ENCODE measurements at places on chromosomes 11 and 22.

GRCh38 chr22:22897091-22897490 is 9.5 kb downstream of the IGLL5 start:
- DNase-seq: no peak

- peak; percentile 63 for DNase-seq
These were observed 9.7 kb downstream of the PDGFB start for GRCh38 chr22:39234867-39235687.

DNA sequence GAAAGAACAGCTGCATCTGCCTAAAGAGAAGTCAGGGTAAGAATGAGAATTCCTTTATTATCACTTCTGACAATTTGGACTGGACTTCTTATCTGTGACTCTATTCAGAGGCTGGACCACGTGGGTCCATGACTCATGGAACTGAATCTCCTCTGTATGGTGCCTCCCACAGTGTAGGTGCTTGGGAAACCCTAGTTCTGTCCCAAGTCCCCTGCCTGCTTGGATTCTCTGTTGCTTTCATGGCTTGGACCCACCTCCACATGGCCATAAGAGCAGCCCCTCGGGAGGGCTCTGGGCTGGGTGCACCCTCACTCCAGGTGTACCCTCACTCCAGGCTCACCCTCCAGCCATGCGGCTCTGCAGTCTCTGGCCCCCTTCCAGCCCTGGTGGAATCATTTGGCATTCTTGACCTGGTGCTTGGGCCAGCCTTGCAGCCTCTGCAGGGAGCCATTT is 153.4 kb downstream of the CACNA1I start:
- DNase-seq: peak; percentile 16

- no peak for DNase-seq
These were observed 123.0 kb downstream of the SGSM3 start for GRCh38 chr22:40493441-40493840.

DNA sequence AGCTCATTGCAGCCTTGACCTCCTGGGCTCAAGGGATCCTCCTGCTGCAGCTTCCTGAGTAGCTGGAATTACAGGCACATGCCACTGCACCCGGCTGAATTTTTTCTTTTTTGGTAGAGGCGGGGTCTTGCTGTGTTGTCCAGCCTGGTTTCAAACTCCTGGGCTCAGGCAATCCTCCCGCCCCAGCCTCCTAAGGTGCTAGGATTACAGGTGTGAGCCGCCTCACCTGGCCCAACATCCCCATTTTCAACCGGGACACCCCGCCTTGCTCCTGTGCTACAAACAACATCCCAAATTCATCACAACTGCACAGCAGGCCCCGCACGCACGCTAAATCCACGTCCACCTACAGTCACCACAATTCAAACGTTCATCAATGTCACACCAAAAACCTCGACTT is 61.0 kb downstream of the ARFGAP3 start:
- DNase-seq: no peak

DNA sequence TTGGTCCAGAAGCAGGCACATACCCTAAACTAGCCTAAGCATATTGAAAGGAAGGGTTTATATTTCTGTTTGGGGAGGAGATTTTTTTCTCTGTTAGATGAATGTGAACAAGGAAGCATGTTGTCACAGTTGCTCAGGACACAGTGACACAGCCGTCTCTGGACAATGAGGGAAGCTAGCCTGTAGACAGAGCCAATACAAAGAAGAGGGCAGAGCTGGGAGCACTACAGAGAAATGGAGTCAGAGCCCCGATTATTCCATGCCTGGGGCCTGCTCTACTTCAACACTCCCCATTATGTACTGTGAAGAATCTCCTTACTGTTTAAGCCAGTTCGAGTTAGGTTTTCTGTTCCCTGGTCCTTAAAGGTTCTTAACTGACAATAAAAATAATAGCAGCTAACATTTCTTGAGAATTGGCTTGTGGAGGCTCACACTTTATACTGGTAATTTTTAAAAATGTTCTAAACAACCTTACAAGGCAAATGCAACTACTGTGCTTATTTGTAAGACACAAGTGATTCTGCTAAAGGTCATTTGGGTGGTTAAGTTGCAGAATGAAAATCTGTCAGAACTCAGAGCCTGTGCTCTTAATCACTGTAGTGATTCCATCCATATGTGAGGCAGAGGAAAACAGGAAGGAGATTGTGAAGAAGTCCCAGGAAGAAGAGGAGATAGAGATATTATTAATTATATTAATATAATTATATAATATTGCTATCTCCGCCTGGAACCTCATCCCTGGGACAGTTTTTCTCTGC is 58.8 kb upstream of the RRAS2 start:
- DNase-seq: no peak

GRCh38 chr11:13115380-13115675 is 106.2 kb downstream of the RASSF10 start:
- no peak for DNase-seq

DNA sequence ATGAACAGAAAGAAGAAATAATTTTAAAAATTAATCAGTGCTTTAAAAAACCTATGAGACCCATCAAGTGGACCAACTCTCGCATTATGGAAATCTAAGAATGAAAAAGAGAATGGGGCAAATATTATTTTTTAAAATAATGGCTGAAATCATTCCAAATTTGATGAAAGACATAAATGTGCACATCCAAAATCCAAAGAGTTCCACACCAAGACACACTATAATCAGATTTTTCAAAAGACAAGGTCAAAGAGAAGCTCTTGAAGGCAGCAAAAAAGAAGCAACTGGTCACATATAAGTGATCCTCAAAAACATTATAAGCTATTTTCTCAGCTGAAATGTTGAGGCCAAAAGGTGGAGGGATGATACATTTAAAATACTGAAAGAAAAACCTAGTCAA is 85.3 kb downstream of the ARHGAP32 start:
- no peak for DNase-seq

DNA sequence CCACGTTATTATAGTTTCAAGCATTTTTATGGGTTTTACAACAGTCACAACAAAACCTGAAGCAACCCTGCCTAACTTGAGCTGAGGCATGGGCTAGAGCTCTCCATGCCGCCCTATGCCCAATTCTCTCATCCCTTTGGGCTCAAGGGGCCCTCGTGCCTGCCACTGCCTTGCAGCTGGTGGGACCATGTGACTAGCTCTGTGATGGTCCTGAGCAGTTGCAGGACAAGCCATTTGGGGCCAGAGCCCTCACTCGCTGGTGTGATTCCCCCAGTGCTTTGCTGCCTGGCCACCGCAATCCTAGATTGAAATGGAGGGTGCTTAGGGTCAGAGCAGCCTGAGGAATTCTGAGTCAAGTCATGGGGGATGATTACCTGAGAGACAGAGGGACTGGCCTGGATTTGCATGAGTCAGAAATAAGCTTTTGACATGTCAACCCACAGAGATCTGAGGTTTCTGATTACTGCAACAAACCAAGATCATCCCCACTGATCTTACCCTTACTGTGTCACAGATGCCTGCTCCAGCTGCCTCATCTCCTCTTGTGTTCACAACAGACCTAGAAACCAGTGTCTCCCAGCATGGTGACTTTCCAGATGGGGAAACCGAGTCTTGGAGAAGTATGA is 323.7 kb downstream of the BRD1 start:
- DNase-seq: no peak

DNA sequence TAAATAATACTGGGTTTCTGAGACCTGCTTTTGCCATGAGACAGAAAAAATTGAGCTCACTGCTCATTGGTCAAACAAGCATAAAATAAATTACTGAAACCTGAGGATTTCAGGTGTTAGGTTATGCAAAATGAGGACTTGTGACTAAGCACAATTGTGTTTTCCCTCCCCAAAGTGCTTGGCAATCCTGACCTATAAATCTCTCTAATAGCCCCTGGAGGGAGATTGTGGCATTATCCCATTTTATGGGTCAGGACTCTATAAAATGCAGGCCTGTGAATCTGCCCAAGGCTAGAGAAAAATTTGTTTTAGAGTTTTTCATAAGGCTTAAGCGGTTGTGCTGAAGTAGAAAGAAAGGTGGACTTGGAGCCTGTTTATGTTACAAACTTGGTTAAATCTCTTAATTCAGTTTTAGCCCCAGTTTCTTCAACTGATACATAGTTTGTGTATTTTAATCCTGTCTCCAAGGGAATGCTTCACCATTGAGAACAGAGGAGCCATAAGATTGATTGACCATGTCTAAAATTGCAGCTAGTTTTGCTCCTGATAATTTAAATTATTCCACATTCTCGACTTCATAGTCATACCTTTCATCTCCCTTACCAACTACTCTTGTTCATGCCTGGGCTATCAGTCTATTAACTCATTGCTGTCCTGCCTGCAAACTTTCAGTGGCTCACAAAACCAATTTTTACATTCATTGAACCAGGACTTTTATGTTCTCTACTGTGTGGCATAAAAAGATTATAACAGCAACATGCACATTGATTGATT is 63.6 kb upstream of the LRRC4C start:
- peak; percentile 60 for DNase-seq

DNA sequence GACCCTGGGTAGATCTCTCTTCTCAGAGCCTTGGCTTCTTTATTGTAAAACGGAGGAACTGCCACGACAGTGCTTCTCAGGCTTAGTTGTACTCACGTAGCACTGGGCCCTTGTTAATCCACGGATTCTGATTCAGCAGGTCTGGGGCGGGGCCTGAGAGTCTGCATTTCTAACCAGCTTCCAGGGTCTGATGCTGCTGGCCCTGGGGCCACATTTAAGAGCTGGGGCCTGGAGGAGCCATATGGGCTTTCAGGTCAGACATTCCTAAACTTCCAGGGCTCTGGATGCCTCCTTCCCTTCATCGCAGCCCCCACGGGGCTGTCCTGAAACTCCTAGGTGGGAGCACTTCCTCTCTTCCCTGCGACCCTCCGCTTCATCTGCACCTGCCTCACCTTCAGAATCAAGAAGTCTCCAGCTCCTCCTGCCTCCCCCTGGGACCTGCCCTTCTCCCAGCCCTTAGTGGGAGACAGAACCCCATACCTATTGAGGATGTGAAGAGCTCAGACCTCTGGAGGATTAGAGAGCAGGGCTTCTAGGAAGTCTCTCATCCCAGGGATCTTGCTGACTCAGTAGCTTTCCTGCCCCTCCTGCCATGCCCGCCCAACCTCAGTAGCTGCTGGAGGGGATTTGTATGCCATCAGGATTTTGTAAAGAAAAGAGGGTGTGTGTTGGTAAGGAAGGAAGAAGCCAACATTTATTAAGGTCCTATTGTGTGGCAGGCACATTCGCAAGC is 92.5 kb downstream of the LRRC32 start:
- DNase-seq: no peak

- DNase-seq: no peak
These were observed 2.4 kb upstream of the SCGB2A2 start for GRCh38 chr11:62267576-62267975.

GRCh38 chr22:40366068-40366467 is 4.3 kb upstream of the SGSM3 start:
- no peak for DNase-seq

DNA sequence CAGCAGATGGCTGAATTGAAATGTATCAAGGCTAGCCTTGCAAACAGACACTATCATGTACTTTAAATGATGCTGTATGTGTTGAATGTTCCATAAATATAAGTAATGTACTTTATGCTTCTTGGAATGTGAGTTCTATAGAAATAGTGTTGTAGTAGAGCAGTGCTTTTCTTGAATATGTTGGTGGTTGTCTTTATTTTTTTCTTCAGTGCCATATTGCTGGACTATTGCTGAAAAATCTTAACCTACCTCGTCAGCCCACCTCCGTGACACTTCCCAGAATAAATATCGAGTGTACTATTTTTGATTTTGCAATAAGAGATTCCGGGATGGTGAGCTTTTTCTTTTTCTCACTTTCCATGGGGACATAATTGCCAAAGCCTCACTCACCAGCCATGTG is 153.9 kb downstream of the NAV2 start:
- DNase-seq: no peak

GRCh38 chr22:35997438-35997837 is 31.2 kb downstream of the RBFOX2 start:
- no peak for DNase-seq

DNA sequence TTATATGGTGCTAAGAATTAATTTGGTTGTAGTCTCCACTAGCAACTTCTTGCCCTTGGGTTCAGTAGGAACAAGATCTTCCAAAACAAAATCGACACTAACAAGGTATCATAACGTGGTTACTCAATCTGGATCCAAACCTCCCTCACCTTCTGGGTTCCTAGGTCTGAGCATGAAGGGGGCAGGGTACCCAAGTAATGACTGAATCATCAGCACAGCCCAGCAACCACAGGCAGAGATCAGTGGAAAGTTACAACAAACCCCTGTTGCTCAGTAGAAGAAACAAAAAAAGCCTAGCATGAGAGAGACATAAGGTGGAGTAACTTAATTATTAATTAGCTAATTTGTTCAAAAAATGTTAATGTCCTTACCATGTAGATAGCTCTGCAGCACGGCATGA is 221.4 kb downstream of the BLID start:
- DNase-seq: peak; percentile 83

- no peak for DNase-seq
These were observed 234.3 kb upstream of the NARS2 start for GRCh38 chr11:78808923-78809322.

DNA sequence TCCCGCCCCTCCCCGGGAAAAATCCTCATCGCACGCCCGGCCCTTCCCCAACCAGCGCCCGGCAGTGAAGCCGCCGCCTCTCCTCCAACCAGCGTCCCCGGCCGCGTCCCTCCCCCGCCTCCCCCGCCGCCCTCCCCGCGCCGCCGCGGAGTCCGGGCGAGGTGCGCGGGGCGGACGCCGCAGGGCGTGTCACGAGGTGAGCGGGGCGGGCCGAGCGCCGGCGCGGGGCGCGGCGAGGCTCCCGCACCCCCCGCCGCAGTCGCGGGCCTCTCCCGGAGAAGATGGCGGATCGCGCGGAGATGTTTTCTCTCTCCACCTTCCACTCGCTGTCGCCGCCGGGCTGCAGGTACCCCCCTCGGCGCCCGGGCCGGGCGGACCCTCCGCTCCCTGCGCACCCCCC is at the start of gene MAPK8IP2:
TSS of gene MAPK8IP2 (plus strand) at position 256 of the 400 bp plus-strand sequence. CDS start at position 282, 26 bp downstream.
- DNase-seq: no peak

- no peak for DNase-seq
These were observed 41.2 kb downstream of the SNX19 start for GRCh38 chr11:130874955-130875531.

- peak; percentile 25 for DNase-seq
These were observed 75.3 kb downstream of the APIP start for GRCh38 chr11:34840736-34841386.

DNA sequence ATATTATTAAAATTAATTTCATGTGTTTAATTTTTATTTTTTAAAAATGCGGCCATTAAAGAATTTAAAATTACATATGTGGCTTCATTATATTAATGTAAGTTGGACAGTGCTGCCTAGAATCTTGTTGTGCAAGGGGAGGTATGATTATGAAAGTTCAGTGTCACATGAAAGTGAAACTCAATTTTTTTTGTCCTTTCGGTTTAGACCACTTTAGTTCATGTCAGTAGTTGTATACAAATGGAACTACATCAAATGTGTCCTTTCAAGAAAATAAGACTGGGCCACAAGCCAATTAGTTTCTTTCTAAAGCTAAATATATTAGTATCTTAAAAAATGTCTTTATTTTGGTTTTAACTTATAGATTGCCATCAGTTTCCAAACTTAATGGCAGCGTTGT is 35.7 kb downstream of the TBCEL start:
- DNase-seq: no peak

DNA sequence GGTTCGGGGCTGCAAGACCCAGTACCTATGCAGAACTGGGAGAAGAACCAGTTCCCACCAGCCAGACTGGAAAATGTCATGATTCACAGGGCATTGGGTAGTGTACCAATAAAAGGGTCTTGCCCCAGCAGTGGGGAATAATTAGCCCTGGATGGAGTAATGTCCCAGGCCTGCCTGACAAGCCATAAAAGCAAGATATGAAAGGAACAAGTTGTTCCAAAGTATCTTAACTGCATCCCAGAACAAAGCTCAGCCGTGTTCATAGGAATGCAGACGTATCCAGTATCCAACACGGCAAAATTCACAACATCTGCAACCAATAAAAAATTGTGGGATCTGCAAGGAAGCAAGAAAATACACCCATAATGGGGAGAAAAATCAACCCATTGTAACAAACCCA is 47.9 kb downstream of the ASCL2 start:
- no peak for DNase-seq

Data from mammary epithelial cell (primary cell).